ENCODE measurements at places on chromosomes 1 and 21.

DNA sequence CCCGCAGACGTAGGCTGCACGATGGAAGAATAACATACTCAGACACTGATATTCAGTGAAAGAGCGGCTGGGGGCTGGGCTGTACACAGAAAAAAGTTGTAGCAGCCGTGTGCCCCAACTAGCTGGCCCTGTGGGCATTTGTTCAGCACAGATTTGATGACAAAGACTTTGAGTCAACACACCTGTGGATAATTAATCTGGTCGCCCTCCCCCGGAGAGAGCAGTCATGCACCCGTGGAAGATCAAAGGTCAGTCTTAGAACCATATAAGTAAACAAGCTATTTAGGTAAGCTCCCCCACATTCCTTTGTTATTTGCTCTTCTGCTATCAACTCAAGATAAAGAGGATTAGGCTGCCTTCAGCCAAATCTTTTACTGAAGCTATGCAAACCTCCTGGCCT is 148.4 kb upstream of the HMCN1 start:
- DNase-seq = no peak

DNA sequence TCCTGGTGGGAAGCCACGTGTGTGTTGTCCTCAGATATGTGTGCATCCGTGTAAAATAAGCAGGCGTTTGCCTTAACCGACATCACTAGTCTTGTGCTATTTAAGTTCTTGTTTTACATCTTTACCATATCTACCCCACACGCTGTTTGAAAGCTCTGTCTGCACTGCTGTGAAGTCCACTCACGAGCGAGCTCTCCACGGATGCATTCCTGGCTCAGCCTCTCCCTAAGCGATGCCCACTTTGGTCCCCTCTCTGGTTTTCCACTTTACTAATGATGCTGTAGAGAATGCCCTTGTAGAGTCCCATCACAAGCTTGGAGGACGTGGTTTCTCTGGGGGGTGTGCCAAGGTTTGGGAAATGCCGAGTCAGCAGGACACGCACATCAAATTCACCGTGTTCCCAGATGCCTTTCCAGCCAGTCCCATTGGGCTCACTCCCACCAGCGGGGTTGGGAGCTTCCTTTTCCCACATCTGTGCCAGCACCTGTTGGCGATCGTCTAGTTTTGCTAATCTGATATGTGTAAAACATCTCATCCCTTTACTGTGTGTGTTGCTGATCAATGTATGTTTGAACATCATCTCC is 43.8 kb downstream of the ACTL8 start:
- DNase-seq = no peak

GRCh38 chr1:235206533-235207208 is 45.6 kb upstream of the RBM34 start:
- no peak for DNase-seq

GRCh38 chr1:91529856-91530255 is 29.2 kb downstream of the CDC7 start:
- no peak for DNase-seq

GRCh38 chr1:230863449-230863848 is 4.9 kb downstream of the C1orf198 start:
- no peak for DNase-seq

Data from GM19239 (cell line).